Stimulated activated CD8-positive, alpha-beta memory T cell treated with anti-CD3 and anti-CD28 coated beads, Interleukin-7, amount 100 ng/mL, for 24 hours (primary cell): ENCODE measurements at places on chromosomes 2 and 18.

GRCh38 chr2:36707050-36707449, 10.5 kb downstream of the VIT start:
- DNase-seq, result no peak

DNA sequence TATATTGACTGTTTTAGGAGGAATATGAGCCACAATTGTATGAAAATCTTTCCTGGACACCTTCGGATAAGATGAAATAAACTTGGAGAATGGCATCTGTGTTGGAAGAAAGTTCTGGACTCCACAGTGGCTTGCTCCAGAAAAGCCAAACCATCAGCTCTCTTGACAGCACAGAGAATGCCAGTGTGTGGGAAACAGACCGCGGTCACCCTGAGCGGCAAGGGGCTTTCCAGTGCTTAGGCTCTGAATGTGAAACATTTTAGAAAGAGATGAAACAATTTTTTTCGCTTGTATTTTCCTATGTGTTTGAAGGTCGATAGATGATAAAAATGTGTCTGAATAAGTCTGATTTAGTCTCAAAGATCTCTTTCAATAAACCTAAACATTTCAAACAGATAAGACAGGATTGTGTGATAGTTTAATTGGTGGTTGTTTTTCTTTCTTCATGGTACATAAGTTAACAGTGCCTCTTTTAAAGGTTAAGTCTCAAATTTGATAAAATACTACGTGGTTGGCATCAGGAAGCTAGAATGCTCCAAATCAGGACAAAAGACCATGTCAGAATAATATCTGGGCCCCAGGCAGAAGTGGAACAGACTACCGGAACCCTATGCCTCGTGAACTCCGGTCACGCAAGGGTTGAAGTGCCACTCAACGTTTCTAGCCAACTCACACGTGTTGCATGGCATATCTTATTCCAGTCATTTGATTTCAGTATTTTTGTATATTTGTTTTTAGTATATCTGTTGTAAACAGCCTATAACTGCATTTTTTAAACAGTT, 28.9 kb downstream of the PTGR3 start:
- no peak for DNase-seq

GRCh38 chr2:196606516-196606915, 33.0 kb upstream of the CCDC150 start:
- no peak for DNase-seq

DNA sequence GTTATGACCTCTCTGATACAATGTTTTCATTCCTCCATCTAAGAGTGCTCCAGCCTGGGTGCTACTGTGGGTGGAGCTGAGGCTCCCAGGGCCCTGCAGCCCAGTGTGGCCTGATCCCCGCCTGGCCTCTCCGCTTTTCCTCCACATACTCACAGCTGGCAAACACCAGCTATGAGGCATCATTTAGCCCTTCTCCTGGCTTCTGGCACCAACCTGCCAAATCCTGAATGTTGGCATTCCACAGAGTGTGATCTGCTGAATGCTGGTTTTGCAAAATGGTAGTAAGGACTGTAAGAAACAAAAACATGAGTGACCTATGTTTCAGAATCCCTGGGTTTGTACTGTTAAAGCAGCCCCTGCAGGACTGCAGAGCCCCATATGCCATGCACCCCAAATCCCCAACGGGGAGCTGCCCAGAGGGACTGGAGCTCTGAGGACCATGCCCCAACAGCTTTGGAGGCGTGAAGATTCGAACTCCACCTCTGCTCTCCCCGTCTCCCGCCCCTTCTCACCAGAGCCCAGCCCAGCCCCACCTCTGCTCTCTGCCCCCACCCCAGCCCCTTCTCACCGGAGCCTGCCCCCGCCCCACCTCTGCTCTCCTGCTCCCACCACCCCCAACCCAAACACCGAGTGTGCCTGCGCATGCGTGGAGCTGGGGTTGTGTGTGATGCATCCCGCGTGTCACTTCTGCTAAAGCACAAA, 4.2 kb downstream of the SLC66A2 start:
- no peak for DNase-seq

DNA sequence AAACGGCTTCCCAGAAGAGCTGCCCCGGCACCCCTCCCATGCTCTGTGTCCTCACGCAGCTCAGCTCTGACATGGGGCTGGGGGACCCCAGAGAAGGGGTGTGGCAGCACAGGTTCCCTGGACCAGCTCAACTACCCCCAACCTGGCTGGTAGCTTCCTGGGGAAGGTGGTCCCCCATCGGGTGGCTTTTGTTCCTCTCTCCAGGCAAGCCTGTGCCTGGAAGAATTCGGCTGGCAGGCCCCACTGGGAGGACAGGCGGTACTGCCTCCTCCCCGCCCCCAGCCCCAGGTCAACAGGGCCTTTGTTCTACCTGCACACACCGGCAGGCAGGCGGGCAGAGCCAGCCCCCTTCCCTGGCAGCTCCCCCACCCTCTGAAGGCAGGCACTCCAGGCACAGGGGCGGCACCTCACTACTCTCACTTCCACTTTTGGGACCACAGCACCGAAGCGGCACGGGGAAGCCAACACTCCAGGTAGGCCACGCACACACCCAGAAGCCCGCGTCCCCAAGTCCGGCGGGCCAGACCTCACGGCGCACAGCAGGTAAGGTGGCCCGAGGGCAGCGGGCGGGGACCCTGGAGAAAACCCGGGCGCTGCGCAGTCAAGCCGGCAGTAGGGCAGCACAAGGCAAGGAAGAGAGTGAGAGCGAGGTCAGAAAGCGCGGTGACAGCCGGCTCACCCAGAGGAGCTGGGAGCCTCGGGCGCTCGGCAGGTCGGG, 1.3 kb downstream of the HS6ST1 start:
- no peak for DNase-seq

DNA sequence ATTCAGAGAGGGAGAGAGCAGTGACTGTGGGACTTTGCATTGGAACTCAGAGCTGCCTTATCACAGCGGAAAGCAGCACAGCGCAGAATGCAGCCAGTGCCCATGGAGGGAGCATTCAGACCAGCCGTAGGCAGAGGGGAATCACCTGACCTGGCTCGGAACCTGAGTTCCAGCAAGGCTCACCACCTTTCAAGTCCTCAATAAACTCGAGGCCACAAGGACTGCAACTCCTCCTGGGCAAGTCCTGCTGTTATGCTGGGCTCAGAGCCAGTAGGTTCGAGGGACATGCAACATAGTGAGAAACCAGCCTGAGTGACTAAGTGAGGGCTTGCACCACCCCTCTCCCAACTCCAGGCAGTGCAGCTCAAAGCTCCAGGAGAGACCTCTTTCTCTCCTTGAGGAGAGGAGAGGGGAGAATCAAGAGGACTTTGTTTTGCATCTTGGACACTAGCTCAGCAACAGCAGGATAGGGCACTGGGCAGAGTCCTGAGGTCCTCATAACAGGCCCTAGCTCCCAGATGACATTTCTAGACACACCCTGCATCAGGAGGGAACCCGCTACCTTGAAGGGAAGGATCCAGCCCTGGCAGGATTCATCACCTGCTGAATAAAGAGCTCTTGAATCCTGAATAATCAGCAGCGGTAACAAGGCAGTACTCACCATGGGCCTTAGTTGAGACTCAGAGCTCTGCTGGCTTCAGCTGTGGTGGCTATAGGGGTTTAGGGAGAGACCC, 136.8 kb upstream of the OTOS start:
- DNase-seq, result no peak

DNA sequence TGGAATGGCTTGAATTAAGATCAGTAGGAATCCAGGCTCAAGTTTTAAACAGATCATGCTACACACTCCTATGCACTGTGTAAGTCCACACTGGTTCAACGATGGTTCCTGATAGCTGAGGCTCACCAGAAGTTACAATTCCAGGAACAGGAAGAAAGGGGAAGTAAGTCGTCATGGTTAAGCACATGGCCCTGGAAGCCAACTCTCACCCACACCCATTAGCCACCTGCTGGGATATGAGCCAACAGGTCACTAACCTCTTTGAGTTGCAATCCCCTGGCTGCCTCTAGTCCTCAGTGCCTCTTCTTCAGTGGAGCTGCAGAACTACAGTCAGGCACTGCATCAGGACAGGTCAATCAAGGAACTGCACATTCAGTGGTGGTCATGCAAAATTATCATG, 133.5 kb downstream of the TMEM182 start:
- no peak for DNase-seq

DNA sequence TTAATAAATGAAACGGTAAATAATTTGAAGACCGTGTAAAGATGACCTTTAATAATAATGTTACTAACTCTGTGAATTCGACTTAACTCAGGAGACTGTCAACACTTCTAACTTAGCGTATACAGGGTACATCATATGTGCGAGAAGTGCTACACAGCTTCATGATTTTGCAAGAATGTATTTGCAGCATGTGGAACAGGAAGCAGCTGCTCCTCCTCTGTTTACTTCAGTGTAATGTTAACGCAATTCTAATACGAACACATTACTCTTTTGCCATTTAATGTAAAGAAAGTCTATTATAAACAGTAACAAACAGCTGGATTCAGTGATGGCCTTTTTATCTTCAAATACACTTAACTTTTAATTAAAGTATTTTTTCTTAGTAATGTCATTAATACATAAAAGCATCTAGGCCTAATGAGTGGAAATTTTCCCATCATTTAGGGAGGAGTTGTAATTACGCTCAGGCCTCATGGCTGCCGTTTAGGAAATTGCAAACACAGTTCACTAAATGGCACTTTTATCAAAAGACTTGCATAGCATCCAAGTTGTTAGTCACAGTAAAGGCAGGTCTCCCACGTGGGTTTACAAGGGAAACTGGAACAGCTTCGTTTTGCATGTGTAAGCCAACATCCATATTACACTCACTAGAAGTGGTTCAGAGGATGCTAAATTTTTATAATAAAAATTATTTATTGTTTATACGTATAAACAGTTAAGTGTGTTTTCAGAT, 635.7 kb downstream of the FBXO15 start:
- no peak for DNase-seq
